ENCODE measurements at places on chromosomes 2 and 18. TPM values are rescaled to one million over a fixed set of nuclear protein-coding genes. Genes with fewer than 3 reads are reported as not detected.

CLASP1 gene
- polyA plus RNA-seq = 9.8 TPM

ALPI gene
- polyA plus RNA-seq = not detected

NT5C1B gene
- polyA plus RNA-seq = not detected

SLC11A1 gene
- polyA plus RNA-seq = 1.5 TPM

CCL20 gene
- 56.3 TPM for polyA plus RNA-seq

POTEI gene
- polyA plus RNA-seq = not detected

TLX2 gene
- polyA plus RNA-seq = 0.01 TPM

MEIS1 gene
- 30.4 TPM for polyA plus RNA-seq

CNNM4 gene
- polyA plus RNA-seq = 5.0 TPM

FLACC1 gene
- 0.59 TPM for polyA plus RNA-seq

D2HGDH gene
- polyA plus RNA-seq = 49.1 TPM

PPP1R7 gene
- 78.2 TPM for polyA plus RNA-seq

POMC gene
- polyA plus RNA-seq = 0.59 TPM

NYAP2 gene
- polyA plus RNA-seq = 0.09 TPM

ZNF24 gene
- polyA plus RNA-seq = 9.6 TPM

SAG gene
- polyA plus RNA-seq = not detected

MC2R gene
- polyA plus RNA-seq = not detected

NAT8 gene
- not detected for polyA plus RNA-seq

POTEC gene
- not detected for polyA plus RNA-seq

EHD3 gene
- 27.4 TPM for polyA plus RNA-seq

ACTG2 gene
- polyA plus RNA-seq = 660 TPM

BOLL gene
- polyA plus RNA-seq = not detected

SLC9A4 gene
- polyA plus RNA-seq = 1.8 TPM

C2orf15 gene
- polyA plus RNA-seq = 1.1 TPM

FAM161A gene
- polyA plus RNA-seq = 2.2 TPM

WDFY1 gene
- polyA plus RNA-seq = 8.7 TPM

SS18 gene
- polyA plus RNA-seq = 40.6 TPM

DPP4 gene
- polyA plus RNA-seq = 0.18 TPM

BUB1 gene
- polyA plus RNA-seq = 2.3 TPM
